Substantia nigra (tissue), 51 donors: ENCODE measurements at places on chromosomes 13 and 19.

DNA sequence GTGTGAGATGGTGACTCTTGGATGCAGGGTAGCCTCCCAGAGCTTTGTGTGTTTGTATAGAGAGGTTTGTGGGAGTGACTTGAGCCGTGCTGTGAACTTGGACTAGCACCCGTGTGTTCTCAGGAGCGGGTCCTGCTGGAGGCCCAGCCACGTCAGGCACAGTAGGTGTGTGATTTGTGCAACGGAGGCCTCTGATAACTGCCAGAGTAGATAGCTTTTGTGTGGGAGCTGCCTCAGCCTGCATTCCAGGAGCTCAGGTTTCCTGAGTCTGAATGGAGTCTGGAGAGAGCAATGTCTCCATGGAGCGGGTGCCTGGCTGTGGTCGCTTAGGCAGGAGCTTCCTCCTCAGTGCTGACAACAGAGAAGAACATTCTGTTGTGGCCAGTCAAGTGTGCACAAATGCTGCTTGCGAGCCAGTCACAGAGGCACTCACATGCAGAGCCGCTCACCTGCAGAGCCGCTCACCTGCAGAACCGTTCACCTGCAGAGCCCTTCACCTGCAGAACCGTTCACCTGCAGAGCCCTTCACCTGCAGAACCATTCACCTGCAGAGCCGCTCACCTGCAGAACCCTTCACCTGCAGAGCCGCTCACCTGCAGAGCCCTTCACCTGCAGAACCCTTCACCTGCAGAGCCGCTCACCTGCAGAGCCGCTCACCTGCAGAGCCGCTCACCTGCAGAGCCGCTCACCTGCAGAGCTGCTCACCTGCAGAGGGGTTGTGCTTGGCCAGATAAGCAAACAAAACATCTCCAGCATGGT lies 32.6 kb downstream of the TFDP1 start:
- no peak for DNase-seq

DNA sequence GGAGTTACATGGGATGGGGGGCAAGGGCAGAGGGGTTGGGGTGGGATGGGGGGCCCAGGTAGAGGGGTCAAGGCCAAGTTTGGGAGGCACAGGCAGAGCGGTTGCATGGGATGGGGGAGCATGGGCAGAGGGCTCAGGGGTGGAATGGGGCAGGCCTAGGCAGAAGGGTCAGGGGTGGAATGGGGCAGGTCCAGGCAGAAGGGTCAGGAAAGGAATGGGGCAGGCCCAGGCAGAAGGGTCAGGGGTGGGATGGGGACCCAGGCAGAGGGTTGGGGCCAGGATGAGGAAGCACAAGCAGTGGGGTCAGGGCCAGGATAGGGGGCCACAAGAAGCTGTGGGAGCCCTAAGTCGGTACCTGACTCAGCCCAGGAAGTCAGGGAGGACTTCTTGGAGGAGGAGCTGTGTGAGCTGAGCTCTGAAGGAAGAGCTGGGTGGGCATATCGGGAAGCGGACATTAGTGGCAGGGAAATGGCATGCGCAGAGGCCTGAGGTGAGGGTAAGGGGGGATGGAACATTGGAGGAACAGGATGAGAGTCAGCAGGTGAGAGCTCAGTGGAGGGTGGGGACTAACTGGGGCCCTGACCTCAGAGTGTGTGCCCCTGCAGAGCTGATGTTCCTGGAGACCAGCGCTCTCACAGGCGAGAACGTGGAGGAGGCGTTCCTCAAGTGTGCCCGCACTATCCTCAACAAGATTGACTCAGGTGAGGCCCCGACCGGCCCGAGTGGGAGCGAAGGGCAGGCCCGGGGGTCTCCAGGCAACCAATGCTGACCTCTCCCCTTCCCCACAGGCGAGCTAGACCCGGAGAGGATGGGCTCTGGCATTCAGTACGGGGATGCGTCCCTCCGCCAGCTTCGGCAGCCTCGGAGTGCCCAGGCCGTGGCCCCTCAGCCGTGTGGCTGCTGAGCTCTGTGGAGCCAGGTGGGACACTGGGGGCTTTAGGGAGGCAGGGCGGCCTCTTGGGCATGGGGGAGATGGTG lies 8.3 kb downstream of the RAB4B start:
- no peak for DNase-seq

DNA sequence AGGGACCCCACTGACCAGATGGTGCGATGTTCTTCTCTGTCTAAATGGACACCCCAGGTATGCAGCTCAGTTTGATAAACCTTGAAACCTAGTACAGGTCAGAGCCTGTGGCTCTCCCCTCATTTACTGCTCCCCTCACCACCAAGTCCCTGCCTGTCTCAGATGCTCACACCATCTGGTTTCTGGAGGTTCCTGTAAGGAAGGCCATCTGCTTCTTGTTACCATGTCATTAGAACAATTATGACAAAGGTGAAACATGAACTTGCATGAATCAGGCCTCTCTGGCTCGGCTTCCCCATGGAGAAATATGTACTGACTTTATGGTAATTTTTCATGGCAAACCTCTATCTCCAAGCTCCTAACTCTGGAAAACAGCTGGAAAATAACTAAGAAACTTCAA lies 965.7 kb downstream of the UQCRFS1 start:
- no peak for DNase-seq

DNA sequence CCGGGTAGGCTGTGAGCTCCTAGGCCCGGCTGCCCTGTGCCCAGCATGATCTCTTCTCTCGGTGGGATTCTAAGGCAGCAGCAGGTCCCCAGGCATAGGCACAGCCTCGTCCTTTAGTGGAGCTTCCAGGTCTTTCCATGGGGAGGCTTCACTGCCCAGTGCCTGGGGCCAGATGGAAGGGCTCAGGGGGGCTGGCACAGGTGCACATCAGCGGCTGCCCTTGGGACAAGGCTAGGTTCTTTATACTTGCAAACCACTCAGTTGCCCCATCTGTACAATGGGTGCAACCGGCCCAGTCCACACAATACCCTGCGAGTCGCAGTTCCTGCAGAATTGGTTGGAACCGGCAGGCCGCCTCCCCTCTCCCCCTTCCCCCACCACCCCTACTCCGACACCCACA lies 14.2 kb downstream of the KCTD15 start:
- no peak for DNase-seq

GRCh38 chr19:8629184-8629583 lies 1.2 kb upstream of the NFILZ start:
- DNase-seq, result no peak

- no peak for DNase-seq
These were observed 24.1 kb upstream of the WDFY2 start for GRCh38 chr13:51559946-51560735.
